ENCODE measurements at places on chromosomes 3 and 15. TPM values are rescaled to one million over a fixed set of nuclear protein-coding genes. Genes with fewer than 3 reads are reported as not detected.

The ARL13B gene
- 18.3 TPM for polyA plus RNA-seq

The ARGFX gene
- polyA plus RNA-seq: not detected

The SST gene
- polyA plus RNA-seq: 1.3 TPM

The CYP19A1 gene
- not detected for polyA plus RNA-seq

The DLEC1 gene
- polyA plus RNA-seq: 2.3 TPM

The FEZF2 gene
- polyA plus RNA-seq: not detected

The PXK gene
- 38.7 TPM for polyA plus RNA-seq

The PFN2 gene
- polyA plus RNA-seq: 264 TPM

The DNAH12 gene
- 7.7 TPM for polyA plus RNA-seq

The LTF gene
- polyA plus RNA-seq: 3.1 TPM
